Heart right ventricle (tissue), 16 donors: ENCODE measurements at places on chromosomes 7 and 10. TPM values are rescaled to one million over a fixed set of nuclear protein-coding genes. Genes with fewer than 3 reads are reported as not detected.
A peak's percentile ranks its signal among the peaks of the same experiment; 100 is the strongest.

The IL2RA gene
- 0.49 TPM for total RNA-seq

The CLDN3 gene
- not detected for total RNA-seq

The CTAGE6 gene
- not detected for total RNA-seq

The TRDMT1 gene
- total RNA-seq = 5.3 TPM

The METTL27 gene
- 0.53 TPM for total RNA-seq

The CHAT gene
- not detected for total RNA-seq

The MMP21 gene
- total RNA-seq = 0.15 TPM

DNA sequence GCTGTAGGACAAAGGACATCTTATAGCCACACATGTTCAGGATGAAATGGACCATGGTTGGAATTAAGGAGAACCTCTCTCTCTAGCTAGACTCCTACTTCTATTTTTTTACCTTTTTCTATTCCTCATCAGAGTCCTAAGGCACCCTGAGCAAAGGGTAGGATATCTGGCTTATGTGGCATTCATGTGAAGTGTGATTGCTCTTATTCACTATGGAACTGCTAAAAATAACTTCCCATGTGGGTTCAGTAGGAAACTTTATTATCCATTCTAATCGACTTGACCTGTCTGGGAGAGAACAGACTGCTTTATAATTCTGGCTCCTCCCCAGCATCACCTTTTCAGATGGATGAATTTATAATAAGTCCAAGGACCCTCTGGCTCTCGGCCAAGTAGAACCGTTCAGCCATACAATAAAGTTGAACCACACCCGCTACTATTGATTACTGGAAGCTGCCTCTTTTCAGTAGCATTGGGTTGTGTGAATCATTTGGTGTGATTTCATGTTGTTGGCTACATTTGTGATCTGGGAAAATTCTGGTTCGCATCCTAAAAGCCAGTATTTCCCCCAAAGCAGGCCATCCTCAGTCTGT lies 117.5 kb downstream of the NRF1 start:
- no peak for DNase-seq

DNA sequence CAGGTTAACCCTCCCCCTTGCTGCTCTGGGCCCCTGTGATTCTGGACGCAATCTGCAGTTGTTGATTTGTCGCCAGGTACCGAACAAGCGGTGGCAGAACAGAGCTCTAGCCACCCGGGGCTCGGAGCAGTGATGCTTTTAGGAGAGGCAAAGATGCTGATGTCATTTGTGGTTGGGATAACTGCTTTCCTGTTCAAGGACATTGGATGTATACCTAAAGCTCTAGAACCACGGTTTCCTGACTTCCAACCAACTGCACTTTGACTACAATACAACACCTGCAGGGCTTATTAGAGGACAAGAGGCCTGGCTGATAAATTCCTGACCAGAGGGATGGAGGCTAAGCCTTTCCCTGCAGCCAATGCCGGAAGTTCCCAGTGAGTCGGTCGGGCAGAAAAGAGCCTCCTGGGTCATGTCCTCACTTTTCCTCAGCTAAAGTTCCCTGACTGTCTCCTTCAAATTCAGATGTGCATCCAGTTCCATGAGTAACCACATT lies 6.5 kb upstream of the RBM20 start:
- no peak for DNase-seq

- no peak for DNase-seq
Measured at GRCh38 chr7:106165337-106165736, 53.2 kb upstream of the SYPL1 start.

DNA sequence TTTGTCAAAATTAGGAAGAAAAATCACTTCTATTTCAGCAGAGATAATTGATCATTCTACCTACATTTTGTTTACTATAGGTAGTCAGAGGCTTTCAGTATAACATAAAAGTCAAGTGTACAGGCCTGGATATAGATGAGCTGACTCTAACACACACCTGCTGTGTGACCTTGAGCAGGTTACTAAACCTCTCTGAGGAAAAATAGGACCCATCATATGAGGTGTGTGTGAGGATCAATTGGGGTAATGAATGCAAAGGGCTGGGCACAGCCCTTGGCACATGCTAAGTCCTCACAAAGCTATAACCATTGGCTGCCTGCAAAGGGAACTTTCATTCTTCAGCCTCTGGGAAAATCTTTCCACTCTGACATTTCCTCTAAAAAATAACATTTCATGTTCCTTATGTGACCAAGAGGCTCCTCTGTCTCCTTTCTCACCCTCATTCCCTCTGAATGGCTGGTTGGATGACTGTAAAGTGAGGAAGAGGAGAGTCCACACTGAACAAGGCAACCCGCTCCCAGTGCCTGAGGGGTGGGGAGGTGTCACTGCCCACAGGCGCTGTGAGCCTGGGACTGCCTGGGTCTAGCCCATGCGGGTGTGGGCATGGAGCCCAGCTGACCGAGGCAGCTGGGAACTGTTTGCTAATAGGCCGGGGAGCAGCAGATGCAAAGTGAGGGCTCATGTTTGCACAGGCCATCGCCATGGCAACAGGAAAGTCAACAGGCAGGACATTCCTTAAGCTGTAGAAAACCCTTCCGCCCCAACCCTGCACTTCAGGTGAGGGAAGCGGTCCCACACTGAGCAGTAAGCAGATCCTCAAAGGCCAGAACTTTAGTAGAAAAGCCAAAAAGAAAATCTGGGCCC lies 36.8 kb downstream of the MYOF start:
- DNase-seq = peak; percentile 86

DNA sequence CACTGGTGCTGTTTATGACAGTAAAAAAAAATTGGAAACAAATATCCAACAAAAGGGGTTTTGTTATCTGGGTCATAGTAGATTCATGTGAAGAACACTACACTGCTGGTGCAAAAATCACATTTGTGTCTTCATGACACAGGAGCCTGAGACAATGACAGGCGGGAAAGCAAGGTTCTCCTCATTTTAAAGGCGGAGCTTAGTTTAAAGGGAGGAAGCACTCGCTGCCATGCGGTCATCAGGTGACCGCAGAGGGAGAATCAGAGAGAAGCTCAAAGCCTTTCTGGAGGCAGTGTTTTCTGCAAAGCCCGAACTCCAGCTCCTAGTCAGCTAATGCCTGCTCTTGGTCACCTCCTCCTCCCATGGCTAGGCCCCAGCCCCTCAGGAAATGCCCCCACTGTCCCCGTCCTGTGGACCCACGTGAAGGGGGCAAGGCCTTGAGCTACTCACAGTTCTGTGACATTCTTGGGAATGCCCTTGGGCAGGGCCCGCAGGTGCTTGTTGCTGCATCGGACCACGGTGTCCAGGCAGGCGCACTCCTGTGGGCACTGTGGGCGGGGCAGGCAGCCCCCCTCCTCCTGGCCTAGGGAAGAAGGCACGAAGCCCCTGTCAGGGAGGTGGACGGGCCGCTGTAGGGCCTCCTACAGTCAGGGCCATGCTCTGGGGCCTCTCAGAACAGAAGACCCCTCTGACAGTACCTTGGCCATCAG lies 146.1 kb downstream of the SLIT1 start:
- no peak for DNase-seq

- DNase-seq = no peak
Measured at GRCh38 chr10:70584909-70585544, 17.5 kb downstream of the PRF1 start.

DNA sequence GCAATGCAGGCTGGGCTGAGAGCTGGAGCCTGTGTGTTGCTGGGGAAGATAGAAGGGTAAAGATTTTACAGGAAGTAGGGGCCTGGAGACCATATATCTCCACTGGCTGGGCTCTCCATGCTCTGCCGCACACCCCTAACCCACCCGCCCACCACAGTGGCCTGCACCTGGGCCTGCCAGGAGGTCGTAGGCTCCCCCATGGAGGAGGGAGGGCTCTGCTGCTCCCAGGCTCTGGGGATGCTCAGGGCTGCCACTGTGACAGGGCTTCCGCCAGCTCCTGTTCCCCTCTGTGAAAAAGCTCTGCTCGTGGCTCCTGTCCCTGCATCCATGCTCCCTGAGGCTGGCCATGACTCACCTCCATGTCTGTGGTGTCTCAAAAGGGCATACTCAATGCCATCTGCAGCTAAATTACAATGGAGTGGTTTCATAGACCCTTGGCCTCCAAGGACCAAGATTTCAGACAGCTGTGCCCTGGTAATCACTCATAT lies 106.0 kb downstream of the CXCL12 start:
- no peak for DNase-seq

GRCh38 chr7:25638068-25638467 lies 409.8 kb upstream of the NPVF start:
- DNase-seq = no peak

GRCh38 chr7:137862358-137862757 lies 15.6 kb upstream of the DGKI start:
- DNase-seq = no peak

- DNase-seq = no peak
Measured at GRCh38 chr7:107173191-107173590, 4.4 kb downstream of the HBP1 start.

GRCh38 chr7:131111081-131111576 lies 216.5 kb upstream of the MKLN1 start:
- peak; percentile 50 for DNase-seq

GRCh38 chr7:25870574-25870973 lies 281.4 kb upstream of the NFE2L3 start:
- DNase-seq = no peak

DNA sequence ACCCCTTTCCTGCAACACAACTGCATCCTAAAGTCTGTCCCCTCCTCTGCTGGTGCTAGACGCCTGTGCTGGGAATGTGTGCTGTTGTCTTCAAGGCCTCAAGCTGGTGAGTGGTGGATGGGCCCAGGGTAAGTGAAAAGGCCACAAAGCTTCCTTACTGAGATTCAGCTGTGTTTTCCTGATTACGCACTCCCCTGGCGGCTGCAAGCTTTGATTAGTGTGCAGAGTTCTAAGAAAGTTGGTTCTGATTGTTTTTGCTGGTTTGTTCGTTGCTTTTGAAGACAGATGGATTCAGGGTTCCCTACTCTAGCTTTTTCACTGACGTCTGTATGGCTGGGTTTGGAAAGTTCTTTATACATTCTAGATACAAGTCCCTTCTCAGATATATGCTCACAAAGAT lies 11.9 kb upstream of the FOXL3 start:
- no peak for DNase-seq

DNA sequence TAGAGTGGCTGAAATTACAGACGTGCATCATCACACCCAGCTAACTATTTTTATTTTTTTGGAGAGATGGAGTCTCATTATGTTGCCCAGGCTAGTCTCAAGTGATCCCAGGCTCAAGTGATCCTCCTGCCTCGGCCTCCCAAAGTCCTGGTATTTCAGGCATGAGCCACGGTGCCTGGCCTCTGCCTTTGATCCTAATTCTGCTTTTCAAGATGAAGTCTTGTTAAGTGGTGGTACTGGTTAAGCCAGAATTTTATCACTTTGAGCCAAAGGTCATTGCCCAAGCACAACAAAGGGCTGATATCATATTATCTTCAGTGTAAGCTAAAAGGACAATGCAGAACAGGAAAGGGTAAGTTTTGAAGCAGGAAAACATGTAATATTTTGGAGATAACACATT lies 64.2 kb downstream of the MYOF start:
- no peak for DNase-seq

GRCh38 chr10:29959586-29959985 lies 99.8 kb downstream of the JCAD start:
- no peak for DNase-seq

DNA sequence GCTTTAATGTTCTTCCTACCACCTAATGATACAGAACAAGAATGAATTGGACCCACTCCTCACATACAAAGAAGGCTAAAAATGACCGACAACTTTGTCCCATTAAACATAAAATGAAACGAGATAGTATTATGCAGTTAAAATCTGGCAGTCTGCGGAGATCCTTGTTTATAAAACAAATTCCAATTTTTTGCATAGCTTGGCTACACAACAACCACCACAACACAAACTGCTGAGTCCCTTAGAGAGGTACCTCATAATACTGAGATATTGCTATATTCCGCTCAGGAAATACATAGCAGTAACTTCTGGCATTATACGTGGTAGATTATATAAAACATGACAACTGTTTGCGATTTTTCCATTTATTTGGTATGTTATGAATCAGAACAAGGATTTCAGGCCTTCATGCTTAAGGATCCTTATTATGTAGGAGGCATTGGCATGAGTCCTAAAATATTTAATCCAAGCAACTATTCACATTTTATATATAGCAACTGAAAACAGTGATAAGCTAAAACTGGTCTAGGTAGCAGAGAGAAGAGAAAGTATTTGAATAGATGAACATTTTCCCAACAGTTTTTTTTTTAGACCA lies 96.0 kb downstream of the ANK3 start:
- no peak for DNase-seq

GRCh38 chr7:88339195-88339922 lies 32.7 kb upstream of the STEAP4 start:
- no peak for DNase-seq
